ENCODE measurements at places on chromosomes 7 and 10.

- DNase-seq = no peak
These were observed 198.3 kb downstream of the RPS24 start for GRCh38 chr10:78231939-78232338.

- no peak for DNase-seq
These were observed 421.5 kb downstream of the GPAM start for GRCh38 chr10:111762114-111762513.

DNA sequence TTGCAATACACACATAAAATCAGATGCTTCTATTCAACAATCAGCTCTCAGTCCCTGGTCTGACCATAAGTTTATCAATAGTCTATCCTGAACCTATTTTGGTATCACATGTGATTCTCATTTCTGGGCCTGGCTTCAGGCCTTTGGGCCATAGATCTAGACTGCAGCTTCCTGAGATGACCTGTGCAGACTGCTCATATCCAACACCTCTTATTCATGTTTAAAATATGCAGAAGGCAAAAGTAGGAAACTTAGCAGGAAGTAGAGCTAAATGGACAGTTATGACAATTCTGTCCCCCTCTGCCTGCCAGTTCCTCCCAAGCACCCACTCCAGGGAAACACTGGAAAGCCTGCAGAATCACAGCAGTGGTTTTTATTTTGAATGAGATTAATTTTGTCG is 53.3 kb downstream of the C7orf25 start:
- no peak for DNase-seq

GRCh38 chr10:79339266-79339665 is 8.0 kb upstream of the PPIF start:
- no peak for DNase-seq

DNA sequence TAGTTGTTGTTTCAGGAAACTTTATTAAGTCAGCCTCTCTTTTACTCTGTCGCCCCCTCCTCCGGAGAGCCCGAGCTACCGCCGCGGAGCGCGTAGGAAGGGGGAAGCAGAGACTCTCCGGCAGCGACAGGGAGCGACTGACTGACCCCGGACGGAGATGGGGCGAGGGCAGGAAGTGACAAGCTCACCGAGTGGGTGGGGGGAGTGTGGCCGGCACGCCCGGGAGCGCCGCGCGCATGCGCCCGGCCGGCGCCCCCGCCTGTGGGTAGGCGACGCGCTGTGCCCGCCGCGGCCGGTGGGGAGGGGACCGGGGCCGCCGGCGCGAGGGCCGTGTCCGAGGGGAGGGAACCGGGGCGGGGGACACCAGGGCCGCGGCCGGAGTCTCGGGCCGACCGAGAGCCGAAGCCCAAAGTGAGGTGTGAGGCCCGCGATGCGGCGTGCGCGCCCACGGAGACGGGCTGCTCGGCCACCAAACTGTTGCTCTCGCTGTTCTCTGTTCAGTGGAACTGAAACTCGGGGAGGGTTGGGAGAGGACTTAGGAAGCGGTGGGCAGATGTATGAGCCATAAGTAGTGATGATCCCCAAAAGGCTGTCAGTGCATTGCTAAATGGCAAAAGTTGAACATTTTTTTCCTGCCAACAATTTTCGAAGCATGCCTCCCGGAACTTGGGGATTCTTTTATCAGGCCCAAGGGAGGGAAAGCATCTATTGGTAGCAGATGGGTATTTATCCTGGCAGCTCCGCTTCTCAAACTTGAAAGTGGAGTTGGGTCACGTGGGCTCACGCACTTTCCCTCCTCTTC is at the start of gene ZNF800:
TSS of gene ZNF800 (minus strand) at position 143 of the 802 bp plus-strand sequence. CDS start 1,151 bp downstream, outside the sequence.
- peak; percentile 91 for DNase-seq

GRCh38 chr10:91210435-91210834 is 10.0 kb upstream of the PCGF5 start:
- peak; percentile 25 for DNase-seq

DNA sequence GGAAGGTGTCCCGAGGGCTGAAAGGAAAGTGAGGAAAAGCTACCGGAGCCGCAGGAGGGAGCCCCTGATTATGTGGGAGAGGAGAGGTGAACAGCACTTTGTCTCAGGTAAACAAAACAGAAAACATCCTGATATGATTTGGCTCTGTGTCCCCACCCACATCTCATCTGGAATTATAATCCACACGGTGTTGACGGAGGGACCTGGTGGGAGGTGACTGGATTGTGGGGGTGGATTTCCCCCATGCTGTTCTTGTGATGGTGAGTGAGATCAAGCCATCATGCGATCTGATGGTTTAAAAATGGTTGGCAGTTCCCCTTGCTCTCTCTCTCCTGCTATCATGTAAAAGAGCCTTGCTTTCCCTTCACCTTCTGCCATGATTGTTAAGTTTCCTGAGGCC is 3.0 kb downstream of the POLD2 start:
- DNase-seq = no peak
